ENCODE measurements at places on chromosomes 13 and 19.

DNA sequence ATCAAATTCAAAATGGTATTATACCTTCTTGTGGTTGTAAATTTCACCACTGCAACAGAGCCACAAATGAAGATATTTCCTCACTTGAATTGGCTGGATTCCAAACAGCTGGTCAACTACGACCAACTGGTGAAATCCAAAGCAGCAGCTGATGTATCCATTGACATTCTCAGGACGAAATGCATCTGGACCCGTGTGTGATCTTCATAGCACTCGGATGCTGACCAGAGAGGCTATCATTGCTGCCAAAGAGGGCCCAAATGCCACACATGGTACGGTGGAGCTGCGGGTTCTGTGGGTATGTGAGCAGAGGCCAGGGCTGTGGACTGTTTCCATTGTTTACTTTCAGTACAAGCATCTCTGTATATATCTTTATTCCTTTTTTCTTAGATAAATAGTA is 25.6 kb upstream of the PCCA start:
- DNase-seq, result no peak

GRCh38 chr13:99383511-99383921 is 76.3 kb upstream of the GPR183 start:
- DNase-seq, result no peak

DNA sequence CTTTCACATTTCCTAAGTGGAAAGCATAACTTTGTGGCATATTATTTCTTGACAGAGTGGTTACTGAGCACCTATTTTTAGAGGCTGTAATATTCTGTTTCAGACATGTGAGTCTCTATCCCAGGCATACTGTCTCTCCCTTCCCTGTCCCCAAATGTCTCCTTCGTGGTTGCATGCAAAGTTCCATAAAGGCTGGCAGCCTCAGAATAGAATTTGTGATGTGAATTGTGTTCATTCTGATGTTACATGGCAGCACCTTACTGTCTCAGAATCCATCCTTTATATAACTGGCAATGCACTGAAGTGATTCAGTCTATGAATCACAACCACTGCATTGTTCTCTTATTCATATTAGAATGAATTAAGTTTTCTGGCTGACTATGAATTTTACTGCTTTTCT is 89.0 kb upstream of the SLC7A1 start:
- no peak for DNase-seq

DNA sequence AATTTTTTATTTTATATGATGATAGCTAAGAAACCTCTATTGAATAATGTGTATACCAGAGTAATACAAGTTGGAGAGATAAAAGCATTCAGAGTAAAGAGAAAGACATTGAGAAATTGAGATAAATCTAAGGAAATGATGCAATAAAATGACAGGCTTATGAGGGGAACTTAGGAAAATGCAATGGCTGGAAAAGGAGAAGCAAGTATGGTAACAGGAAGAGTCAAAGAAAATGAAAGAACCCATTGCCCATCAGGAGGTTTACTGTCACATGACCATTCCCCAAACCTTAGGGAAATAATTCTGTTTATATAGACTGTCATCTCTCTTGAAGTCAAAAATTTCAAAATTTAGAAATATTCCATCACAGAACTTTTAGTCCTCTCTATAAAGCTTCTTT is 808.0 kb upstream of the PRR20A start:
- no peak for DNase-seq

DNA sequence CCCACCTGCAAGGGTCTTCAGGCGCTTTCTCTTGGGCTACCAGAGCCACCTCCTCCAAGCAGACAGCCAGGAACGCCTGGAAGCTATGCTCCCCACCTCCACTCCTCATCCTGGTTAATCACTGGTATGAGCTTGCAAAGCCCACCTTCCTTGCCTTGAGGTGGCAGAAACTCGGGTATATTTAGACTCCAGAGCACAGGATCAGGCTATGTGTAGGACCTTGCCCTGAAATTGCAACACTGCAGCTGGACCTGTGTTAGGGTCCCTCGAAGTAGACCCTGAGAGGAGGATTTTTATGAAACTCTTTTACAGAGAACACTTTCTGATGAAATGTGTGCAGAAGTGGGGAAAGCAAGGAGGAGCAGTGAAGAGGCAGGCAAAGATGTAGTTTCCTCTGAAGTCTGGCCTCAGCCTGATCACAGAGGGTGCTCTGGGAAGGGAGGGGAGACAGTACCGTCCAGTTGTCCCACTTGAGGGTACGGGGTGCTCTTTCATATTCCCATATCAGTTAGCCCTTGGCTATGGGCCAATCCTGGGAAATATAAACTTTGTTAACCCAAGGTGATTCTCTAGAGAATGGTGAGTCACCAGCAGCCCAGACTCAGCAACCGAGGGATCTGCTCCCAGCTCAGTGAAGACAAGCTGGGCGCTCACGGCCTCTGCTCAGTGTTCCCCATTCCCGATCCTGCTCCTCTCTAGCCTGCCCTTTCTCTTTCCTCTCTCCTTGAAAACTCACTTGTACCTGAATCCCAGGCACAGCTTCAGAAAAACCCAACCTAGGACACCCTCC is 157.9 kb downstream of the UQCRFS1 start:
- no peak for DNase-seq

GRCh38 chr19:32519023-32519422 is 62.0 kb upstream of the PDCD5 start:
- no peak for DNase-seq

- no peak for DNase-seq
These were observed 104.4 kb downstream of the ZNF486 start for GRCh38 chr19:20271215-20271926.

DNA sequence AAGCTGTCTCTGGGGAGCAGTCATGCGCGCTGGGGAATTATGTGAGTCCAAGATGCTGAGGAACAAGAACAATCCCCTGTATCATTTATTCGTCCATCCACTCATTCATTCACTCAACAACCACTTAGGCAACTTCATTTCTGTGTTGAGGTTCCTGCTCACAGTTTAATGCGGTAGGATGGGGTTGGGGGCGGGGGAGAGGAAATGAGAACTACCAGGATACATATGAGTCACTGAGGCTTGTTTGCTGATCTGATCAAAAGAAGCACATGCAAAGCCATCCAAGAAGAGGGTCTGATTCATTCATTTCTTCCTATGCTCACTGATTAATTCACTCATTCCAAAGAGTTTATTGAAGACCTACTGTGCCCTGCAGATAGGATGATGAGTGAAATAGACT is 20.9 kb downstream of the ZNF536 start:
- DNase-seq, result no peak

DNA sequence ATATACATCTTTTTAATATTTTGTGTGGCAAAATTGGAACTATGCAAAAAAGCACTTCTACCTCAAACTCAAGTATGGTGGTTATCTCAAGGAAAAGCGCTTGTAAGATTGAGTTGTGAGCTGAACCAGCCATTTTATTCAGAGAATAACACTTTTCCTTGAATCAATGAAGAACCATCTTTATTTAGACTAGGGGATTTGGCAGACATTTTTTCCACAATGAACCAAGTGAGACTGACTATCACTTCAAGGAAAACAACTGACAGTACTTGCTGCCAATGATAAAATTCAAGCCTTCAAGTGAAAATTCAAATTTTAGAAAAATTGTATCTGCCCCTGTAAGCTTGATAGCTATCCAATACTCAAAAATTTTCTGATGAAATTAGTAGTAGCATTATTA is 23.2 kb upstream of the SERTM1 start:
- DNase-seq, result no peak

DNA sequence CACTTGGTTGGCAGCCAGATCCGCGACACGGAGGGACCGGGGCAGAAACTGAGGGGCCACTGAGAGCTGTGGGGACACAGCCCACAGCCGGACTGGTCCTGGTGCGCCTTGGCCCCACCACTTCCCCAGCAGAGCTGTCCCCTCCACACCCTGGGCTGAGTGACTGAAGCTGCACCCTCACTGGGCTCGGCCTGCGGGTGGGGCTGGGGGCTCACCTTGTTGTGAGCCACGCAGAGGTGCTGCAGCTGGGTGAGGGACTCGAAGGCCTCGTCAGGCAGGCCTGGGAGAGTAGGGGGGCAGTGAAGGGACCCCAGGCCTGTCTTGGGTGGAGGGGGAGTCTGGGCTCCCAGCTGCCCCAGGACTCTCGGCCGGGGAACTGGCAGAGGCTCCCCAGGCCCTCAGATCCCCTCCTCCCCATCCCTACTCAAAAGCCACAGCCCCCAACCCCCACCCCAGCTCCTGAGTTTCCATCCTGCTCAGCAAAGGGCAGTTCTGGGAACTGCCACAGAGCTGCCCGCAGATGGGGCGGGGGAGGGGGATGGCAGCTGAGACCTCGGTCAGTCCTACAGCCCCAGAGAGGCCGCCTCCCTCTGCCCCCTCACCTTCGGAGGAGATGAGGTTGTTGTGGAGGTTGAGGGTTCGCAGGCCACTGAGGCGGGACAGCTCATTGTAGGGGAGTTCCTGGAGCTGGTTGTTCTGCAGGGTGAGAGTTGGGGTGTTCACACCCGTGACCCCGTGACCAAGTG is 2.3 kb downstream of the PODNL1 start:
- DNase-seq, result peak; percentile 81

DNA sequence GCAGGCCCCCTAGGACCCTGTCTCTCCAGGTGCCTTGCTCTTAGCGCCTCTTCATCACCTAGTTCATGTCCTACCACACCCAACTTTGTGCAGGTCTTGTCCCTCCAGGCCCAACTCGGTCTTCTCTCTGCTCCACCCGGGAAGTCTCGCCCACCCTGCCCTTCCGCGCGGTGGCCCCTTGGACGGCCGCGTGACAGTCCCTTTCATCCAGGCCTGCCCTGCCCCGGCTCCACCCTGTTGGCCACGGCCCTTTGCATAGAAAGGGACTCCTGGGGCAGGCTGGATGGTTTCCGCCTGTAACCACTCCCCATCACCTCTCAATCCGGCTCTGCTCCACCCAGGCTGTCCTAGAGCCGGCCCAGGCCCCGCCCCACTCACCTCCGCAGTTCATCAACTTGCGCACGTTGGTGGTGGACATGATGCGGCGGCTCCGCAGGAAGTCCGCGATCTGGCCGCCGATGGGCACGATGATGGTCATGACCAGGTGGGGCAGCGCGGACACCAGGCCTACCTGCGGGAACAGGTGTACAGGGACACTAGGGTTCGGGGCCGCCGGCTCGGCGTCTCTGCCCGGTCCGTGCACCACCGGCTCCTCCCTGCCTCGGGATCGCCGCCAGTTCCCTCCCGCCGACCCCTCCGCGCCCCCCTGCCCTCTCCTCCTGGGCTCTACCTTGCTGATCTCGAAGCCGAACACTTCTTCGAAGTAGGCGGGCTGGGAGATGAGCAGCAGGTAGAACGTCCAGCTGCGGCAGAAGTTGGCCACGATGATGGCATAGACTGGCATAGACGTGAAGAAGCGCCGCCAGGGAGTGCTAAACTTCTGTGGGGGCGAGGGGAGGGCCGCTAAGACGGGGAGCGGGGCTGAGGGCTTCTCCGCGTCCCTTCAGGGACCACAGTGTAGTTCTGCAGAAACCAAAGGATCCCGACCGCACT is 7.2 kb downstream of the GFY start:
- peak; percentile 97 for DNase-seq

DNA sequence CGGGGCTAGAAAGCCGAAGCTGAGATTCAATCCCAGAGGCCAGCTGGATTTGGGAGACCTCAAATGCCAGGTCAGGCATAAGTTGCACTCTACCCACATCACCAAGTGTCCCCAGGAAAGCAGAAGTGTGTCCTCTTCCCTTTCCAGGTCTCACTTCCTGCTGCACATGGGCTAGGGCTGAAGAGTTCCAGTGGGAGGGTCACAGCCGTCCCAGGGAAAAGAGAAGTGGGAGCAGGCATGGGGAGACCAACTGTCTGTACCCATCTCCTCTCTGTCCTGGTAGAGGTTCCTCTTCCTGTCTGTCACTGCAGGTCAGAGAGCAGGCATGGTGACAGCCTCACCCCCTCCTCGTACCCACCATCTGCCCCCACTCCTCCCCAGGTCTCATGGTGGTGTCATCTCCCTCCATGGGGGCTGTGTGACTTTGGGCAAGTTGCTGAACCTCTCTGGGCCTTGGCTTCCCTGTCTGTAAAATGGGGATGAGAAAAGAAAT is 14.8 kb downstream of the AXL start:
- no peak for DNase-seq

DNA sequence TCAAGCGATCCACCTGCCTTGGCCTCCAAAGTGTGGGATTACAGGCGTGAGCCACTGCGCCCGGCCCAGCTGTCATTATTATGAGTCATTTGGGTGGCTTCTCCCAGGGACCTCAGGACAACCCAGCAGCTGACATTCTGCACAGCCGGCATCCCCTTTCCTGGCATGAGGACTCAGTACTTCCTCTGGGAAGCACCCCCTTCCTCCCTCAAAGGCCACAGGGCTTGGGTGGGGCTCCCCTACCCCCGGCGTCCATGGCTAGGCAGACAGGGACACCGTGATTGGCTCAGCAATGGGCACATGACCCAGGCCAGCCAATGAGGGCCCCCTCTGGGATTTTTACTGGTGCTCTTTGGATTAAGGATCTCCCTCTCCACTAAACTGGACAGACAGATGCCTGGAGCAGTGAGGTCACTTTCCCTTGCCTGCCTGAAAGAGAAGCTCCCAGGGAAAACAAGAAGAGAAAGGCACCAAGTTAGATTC is 6.0 kb downstream of the KANK2 start:
- DNase-seq, result peak; percentile 42

GRCh38 chr19:49677231-49677900 is at the start of gene PRMT1:
TSS of gene PRMT1 (plus strand) at chr19:49677271. CDS start at chr19:49677281, 10 bp downstream.
- DNase-seq, result peak; percentile 67

DNA sequence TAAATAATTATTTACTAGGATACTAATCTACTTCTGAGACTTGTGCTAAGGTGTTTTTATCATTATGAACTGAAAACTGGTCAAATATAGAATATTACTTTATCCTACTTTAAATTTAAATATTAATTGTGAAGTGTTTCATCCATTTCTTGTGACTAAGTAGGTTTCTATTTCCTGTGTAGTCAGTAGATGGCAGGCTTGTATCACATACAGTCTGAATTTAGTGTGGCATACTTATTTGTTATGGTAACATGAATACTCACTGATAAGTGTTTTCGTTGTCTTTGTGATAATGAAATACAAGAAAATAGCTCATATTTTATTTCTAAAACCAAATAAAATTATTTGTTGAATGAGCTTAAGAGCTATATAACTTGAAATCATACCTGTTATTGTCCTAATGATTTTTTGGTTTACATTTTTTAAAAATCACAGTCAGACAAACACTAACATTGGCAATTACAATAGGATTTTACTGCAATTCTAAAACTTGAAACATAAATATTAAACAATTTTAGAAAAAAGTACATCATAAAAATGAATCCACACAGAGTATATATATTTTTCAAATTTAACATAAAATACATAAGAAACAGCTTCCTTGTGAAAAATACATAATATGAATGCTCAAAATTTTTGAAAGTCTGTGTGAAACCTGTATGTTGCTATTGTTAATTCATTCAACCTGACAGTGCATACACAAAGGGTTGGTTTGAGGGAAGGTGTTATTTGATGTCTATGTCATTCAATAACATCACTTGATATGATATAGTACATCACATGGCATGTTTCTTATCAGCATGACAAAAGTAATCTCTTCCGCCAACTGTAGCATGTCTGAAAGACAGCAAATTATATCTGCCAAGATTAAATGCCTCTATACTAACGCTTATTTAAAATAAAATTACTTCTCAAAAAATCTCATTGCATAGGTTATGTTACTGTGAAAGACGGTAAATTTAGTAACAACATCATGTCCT is 904.8 kb upstream of the PCDH20 start:
- peak; percentile 63 for DNase-seq

All from GM23338 (cell line).